Lower lobe of right lung (tissue), 2 donors: ENCODE measurements at places on chromosomes 1 and 21. TPM values are rescaled to one million over a fixed set of nuclear protein-coding genes. Genes with fewer than 3 reads are reported as not detected.

Gene CACNA1S
- 0.06 TPM for total RNA-seq

Gene PEX14
- total RNA-seq, result 27.9 TPM

Gene MCOLN3
- 7.6 TPM for total RNA-seq

Gene GUK1
- total RNA-seq, result 192 TPM

DNA sequence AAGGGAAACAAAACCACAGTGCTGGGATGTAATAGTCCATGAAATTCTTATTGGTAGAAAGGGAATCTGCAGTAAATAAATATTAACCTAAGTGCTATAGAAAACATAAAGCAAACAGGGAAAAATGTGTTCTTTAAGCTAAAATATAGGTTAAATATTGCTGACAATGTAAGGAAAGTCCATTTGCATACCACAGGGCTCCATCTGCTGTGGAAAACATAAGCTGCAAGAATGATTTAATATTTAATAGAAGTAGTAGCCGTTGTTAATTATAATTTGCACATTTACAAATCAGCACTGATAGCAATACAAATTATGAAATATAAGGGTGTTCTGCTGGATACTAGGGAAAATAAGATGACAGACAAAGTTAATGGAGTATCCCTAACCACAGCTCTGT lies 444.9 kb upstream of the PKN2 start:
- no peak for DNase-seq

DNA sequence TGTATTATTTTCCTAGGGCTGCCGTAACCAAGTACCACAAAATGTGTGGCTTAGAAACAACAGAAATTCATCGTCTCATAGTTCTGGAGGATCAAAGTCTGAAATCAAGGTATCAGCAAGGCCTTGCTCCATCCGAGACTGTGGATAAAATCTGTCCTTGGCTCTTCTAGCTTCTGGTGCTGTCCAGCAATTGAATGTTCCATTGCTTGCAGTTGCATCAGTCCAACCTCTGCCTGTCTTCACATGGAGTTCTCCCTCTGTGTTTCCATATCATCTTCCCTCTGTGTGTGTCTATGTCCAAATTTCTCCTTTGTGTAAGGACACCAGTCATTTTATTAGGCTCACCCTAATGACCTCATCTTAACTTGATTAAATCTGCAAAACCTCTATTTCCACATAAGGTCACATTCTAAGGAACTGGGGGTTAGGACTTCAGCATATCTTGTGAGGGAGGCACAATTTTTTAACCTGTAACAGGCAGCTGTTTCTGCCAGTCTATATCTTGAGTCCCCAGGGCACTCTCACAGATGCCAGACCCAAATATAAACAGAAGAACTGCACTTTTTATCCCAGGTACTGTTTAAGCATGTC lies 84.2 kb downstream of the ERG start:
- no peak for DNase-seq

- DNase-seq, result no peak
Observed at GRCh38 chr1:26148887-26149286, 10.0 kb upstream of the FAM110D start.

GRCh38 chr1:240244968-240245628 lies 153.4 kb downstream of the FMN2 start:
- no peak for DNase-seq

DNA sequence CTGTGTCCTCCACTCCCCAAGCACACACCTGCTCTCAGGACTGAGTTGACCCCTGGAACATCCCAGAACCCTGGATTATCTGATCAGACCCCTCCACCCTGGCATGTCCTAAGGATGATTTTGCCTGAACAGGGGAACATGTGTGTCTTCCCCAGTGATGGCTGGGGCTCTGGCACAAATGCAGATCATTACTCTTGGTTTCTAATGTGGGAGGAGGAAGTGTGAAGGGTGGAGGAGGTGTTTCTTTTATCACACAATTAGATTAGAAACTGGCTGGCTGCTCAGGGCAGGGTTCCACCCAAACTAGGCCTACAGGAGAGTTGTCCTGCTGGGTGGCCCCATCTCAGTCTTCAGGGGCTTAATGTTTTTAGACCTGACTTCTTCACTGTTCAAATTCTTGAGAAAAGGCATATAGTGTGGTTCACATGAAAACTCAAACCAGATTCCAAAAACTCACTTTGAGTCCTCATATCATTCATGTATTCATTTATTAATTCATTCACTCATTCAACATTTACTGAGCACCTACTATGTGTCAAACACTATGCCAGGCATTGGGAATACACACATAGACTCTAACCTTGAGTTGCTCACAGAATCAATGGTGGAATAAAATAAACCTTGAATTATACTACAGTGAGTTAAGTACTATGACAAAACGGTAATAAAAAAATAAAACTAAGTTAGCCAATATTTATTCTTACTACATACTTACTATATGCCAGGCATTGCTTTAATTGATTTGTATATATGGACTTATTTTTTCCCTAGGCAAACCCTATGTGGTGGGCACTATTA lies 221.8 kb upstream of the JUN start:
- no peak for DNase-seq
